ENCODE measurements at places on chromosomes 5 and 9.

DNA sequence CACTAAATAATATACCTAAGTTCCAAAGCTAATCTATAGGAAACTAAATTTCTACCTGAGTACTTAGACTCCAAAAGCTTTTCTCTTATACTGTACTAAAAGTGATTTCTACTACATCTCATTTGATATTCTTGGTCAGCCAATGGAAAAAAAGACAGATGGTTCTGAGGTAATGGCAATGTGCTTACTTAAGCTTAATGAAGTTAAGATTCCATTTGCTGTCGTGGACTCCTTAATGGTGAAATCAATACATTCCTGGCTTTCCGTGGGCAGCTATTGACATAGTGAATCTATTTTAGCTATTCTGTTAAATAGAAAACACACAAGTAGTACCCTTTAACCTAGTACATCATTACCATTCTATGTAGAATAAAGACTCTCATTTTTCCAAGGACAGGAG is 1825.6 kb upstream of the CDH9 start:
- no peak for DNase-seq

- DNase-seq, result no peak
Observed at GRCh38 chr5:153775923-153776322, 262.8 kb downstream of the FAM114A2 start.

GRCh38 chr9:93110311-93110855 is 14.4 kb downstream of the CARD19 start:
- peak; percentile 16 for DNase-seq

DNA sequence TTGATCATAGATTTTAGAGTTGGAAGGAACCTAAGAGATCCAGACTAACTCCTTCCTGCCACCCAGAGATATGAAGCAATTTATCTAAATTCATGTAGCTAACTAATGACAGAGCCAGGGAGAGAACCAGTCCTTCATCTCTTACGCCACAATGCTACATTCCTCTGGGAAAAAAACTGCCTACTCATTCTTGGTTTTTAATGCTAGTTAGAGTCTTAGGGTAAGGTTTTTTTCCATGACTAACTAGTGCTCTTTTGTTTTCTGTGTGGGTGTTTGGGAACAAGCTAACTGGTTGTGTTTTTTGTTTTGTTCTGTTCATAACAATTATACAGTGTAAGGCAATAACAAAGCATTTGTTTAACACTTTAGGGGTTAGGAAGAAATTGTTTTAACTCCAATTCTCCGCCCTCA is 52.4 kb downstream of the SLC44A1 start:
- DNase-seq, result no peak

DNA sequence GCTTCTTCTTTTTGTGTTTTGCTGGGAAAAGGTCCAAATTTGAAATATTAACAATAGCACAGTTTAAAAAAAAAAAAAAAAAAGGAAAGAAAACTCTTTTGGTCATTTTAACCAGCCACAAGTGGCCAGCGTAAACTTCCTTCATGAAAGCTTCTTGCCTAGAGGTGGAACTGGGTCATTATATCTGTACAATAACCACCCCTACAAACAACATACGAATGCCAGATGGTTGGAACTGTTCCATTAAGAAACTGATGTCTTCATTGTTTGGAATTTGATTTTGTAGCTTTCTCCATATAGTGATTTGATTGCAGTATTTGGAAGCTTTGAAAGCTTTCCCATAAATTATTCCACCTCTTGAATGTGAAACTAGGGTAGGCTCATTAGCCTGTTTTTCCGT is 18.3 kb upstream of the LPAR1 start:
- no peak for DNase-seq

GRCh38 chr5:162939991-162940390 is 497.4 kb upstream of the CCNG1 start:
- no peak for DNase-seq

DNA sequence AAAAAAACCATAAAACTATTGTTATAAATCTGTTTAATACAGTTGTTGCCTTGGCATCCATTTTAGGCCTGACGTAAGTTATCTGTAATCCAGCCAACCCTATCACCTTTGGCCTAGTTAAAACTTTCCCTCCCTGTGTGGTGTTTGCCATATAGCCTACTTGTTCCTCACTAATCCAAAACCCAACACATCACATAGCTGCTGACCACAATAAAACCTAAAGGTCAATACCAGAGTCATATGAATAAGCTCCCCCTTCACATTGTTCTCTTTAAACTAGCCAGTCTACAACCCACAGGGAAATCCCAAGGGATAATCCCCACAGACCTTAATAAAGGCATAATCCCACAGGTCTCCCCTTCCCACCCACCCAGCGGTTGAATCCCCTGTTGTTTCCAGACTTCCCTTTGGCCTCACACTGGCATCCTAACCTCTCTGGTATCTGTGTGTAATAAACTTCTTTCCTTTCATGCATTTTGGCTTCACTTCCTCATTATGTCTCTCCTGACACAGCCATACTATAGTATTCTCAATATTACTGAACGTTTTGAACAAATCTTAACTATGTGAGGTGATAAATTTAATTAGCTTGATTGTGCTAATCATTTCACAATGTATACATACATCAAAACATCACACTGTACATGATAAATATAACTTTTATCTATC is 50.8 kb downstream of the DTWD2 start:
- DNase-seq, result no peak

DNA sequence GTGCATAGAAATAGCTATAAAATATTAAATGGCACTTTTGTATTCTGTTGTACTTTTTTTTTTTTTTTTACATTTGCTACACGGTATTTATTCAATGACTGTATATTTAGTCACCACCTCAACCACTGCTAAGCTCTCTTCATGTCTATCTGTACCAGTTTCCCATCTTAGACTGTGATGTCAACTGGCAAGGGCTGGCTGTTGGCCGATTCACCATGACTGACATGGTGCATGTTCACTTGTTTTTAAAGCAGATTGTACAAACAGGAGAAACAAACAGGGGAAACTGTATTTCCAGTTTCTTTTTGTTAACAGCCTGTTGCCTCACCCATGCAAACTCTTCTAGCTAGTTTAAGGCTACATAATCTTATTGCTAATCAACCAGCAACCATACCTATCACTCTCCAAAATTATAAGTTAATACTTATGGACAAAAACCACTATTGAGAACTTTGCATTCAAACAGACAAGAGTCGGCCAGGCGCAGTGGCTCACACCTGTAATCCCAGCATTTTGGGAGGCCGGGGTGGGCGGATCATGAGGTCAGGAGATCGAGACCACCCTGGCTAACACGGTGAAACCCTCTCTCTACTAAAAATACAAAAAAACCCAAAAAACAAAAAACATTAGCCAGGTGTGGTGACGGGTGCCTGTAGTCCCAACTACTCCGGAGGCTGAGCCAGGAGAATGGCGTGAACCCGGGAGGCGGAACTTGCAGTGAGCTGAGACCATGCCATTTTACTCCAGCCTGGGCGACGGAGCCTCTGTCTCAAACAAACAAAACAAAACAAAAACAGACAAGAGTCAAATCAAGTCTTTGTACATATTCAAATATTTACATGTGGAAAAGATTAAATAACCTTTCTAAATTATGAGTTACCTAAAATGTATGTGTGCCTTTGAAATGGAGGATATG is 13.2 kb downstream of the ZFAND5 start:
- no peak for DNase-seq

DNA sequence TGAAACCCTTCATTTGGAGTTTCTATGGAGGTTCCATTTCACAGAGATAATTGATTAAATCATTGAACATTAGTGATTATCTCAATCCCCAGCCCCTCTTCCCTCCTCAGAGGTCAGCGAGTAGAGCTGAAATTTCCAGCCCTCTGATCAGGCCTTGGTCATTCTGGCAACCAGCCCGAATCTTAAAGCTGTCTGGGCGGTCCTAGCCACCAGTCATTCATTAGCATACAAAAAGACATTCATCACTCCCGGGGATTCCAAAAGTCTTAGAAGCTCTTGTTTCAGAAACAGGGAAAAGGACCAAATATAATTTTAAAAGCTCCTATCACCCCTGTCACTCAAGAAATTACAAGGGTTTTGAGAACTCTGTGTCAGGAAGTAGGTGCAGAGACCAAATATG is 41.3 kb downstream of the ZNF474 start:
- no peak for DNase-seq

GRCh38 chr9:96177005-96177718 is 124.8 kb downstream of the HSD17B3 start:
- peak; percentile 81 for DNase-seq

DNA sequence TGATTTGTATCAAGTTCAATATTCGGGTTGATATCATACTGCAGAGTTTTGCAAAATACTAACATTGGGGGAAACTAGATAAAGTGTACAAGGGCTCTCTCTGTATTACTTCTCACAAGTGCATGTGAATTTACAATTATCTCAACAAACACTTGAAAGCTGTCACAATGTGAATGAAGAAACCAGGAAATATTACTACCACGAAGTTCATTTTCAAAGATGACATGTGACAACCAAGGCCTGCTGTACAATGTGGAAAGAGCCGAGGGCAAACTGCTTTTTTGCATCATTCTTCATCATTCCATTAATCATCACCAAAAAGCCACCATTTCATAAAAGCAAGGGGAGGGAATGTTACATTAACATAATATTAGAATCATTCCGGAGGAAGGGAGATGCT is 310.0 kb downstream of the GLIS3 start:
- DNase-seq, result no peak

- no peak for DNase-seq
Observed at GRCh38 chr5:179331591-179332375, 13.5 kb downstream of the ADAMTS2 start.

DNA sequence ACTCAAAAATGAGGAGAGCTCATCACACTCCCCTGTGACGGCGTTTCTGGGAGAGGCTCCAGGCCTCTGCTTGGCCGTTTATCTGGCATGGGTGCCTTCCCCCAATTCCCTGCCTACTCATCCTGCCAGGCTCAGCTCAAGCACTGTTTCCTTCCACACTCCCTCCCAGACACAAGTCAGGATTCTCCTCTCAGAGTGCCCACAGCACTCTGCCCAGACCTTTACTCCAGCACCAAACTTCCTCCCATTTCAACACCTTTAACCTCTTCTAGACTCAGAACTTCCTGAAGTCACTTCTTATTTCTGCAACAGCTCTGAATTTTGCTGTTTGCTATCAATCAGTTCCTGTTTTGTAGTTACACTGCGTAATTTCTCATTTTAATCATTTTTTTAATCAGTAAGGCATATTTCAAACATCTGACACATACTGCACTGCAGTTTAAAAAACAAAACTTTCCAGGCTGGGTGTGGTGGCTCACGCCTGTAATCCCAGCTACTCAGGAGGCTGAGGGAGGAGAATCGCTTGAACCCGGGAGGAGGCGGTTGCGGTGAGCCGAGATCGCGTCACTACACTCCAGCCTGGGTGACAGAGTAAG is 16.0 kb downstream of the TRMO start:
- no peak for DNase-seq

GRCh38 chr5:54803471-54804011 is 181.9 kb downstream of the ESM1 start:
- DNase-seq, result peak; percentile 72

DNA sequence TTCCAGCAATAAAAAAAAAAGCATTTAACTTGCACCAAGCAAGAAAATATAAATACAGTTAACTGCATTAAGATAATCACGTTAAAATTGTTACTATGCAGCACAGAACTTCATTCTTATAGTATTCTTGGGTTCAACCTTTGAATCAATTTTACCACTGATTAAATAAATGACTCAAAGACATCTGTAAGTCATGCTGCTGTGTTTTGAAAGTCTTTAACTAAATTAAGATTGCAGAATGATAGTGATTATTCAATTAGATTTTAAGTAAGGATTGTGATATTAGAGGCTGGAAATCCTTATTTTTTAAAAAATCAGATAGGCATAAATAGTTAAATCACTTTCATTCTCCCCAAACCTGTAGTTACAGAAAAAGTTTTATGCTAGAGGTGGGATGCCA is 116.4 kb downstream of the SCAMP1 start:
- no peak for DNase-seq

GRCh38 chr9:94949370-94949769 is 222.9 kb downstream of the AOPEP start:
- DNase-seq, result no peak

DNA sequence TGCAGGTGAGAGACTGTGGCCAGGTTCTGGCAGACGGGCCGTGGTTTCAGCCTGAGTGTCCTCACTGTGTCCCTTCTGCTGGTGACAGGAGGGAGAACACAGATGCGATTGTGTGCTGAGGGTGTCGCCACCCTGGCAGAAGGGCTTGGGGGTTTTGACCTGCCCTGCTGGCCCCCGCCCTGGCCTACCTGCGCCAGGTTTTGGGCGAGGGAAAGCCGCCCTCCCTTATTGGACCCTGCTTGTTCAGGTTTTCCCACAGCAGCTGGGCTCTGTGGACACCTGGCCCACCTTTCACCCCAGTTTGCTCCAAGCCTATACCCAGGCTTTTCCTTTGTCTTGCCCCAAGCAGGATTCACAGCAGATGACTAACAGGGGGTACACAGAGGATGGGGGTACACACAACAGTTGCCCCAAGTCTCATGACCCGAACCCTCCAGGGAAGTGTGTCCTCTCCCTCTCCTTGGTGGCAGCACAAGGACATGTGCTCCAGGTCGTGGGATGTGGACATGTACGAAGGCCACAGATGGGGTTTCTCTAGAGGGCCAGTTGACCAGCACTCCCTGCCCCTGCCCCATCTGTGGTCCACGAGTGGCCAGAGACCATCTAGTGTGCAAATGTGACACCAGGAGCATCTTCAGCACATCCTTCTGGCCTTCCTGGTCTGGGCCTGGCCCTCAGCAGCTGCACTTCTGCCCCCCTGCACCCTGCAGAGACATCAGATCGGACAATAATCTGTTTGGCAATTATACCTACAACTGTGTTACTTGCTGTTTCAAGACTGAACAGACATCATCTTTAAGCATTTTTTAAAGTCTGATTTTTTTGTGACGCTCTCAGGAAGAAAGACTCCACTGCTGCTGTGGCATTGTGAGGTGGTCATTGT is 265.8 kb upstream of the IRX4 start:
- no peak for DNase-seq

DNA sequence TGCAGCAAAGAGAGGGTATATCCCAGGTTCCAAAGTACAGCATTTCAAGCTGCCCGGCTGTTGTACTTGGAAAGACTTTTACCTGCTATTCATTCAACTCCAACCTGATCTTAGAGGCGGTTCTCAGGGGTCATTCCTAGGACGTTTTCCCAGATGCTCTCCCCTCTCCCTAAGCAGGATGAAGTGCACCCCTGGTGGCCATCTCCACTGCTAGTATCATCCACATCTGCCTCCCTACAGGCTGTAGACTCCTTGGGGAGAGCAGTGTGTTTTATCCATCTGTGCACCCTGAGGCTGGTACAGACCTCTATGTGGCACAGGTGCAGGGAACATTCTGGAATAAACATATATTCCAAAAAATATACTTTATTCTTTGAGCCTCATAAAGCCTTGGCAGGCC is 56.8 kb downstream of the PTPN3 start:
- DNase-seq, result no peak

GRCh38 chr5:135004376-135004775 is 29.7 kb downstream of the PITX1 start:
- DNase-seq, result no peak

GRCh38 chr9:133950629-133951111 is 41.5 kb downstream of the VAV2 start:
- peak; percentile 73 for DNase-seq

- peak; percentile 12 for DNase-seq
Observed at GRCh38 chr9:134299883-134300282, 26.4 kb upstream of the RXRA start.

- DNase-seq, result no peak
Observed at GRCh38 chr5:17696627-17697026, 62.4 kb downstream of the TAF11L14 start.

Measured in right hindlimb (tissue), 1 donor.